ENCODE measurements at places on chromosomes 7 and 10.

DNA sequence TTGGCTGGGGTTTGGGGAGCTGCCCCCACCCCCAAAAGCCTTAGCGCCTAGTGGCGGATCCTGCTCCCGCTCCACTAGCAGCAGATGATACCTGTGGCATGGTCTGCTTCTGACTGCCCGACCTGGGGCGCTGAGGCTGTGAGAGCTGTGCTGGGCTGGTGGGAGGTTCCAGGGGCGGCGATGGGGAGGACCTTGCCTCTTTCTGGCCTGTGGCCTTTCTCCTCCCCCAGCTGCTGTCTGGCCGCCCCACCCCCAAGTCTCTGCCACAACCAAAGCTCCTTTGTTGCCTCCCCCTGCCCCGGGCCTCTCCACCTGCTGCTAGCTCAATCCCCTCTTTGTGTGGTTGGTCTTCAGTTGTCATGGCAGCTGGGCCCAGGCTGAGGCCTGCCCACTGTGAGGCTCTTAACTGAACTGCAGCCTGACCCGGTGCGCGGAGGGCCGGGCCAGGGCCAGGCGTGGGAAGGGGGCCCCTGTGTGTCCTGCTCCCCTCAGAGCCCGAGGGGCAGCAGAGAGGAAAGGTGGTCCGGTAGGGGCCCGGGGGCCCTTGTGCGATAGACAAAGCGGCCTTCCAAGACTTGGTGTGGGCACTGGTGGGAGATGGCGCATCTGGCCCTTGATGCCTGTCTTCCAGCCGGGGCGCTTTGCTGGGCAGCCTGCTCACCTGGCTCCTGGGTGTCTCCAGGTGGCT, 4.7 kb downstream of the ZNF775 start:
- peak; percentile 74 for DNase-seq

GRCh38 chr10:63579371-63580014, 58.3 kb downstream of the REEP3 start:
- DNase-seq, result no peak

DNA sequence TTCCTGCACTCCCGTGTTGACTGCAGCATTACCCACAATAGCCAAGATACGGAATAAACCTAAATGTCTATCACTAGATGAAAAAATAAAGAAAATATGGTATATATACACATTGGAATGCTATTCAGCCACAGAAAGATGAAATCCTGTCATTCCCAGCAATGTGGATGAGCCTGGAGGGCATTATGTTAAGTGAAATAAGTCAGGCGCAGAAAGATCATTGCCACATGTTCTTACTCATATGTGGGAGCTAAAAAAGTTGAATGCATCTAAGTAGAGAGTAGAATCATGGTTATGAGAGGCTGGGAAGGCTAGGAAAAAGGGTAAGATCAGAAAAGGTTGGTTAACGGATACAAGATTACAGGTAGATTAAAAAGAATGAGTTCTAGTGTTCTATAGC, 219.1 kb upstream of the MKI67 start:
- no peak for DNase-seq

DNA sequence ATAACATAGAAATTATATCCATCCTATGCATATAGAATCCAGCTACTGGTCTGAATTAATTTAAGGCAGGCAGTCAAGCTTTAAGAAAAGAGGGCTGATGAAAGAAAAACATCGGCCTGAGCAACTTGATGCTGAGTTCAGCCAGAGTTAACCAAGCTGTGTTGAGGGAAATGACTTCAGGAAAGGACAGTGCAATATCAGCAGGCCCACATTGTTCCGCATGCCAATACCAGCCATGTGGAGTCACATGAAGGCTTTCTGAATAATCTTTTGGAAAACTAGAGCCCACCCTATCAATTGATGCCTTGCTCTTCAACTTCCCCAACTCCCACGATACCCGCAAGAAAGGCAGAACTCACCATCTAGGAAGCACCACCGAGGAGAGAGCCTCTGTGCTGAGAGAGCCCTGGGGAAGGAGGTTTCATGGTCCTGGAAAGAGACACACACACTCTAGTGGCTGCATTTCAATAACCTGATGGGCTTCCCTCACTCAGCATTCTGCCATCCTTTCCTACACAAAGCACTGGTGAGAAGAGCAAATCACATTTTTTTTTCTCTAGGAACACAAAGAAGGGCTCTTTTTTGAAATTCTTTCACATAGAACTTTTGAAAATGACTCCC, 125.8 kb upstream of the PTN start:
- DNase-seq, result no peak

DNA sequence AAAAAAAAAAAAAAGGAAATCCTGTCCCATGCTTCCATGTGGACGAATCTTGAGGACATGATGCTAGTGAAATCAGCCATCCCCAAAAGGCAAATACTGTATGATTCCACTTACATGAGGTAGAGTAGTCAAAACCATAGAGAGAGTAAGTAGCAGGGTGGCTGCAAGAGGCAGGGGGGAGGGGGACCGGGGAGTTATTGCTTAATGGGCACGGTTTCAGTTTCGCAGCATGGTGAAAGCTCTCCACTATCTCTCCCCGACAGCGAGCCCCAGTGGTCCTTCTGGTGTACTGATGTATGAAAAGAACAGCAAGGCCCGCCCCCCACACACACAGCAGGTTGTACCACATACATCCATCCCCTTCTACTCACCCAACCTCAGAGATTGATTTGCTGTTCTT, 32.8 kb downstream of the NOD1 start:
- peak; percentile 99 for DNase-seq

- no peak for DNase-seq
Measured at GRCh38 chr10:62093863-62094291, 174.8 kb downstream of the RTKN2 start.

Data from NB4 (cell line).